ENCODE measurements at places on chromosomes 2 and 18.

- DNase-seq: no peak
Observed at GRCh38 chr2:149145314-149146295, 107.1 kb downstream of the LYPD6B start.

GRCh38 chr2:64133828-64134227, 10.4 kb downstream of the PELI1 start:
- no peak for DNase-seq

GRCh38 chr18:74597034-74597661, 522 bp upstream of the ZNF407 start:
- DNase-seq: no peak

GRCh38 chr2:3038636-3039035, 339.0 kb downstream of the EIPR1 start:
- DNase-seq: no peak

- no peak for DNase-seq
Observed at GRCh38 chr18:61290616-61291015, 42.6 kb upstream of the CDH20 start.

GRCh38 chr2:161085149-161085548, 75.1 kb upstream of the TANK start:
- DNase-seq: no peak

GRCh38 chr18:70397259-70397925, 108.5 kb downstream of the SOCS6 start:
- DNase-seq: no peak

DNA sequence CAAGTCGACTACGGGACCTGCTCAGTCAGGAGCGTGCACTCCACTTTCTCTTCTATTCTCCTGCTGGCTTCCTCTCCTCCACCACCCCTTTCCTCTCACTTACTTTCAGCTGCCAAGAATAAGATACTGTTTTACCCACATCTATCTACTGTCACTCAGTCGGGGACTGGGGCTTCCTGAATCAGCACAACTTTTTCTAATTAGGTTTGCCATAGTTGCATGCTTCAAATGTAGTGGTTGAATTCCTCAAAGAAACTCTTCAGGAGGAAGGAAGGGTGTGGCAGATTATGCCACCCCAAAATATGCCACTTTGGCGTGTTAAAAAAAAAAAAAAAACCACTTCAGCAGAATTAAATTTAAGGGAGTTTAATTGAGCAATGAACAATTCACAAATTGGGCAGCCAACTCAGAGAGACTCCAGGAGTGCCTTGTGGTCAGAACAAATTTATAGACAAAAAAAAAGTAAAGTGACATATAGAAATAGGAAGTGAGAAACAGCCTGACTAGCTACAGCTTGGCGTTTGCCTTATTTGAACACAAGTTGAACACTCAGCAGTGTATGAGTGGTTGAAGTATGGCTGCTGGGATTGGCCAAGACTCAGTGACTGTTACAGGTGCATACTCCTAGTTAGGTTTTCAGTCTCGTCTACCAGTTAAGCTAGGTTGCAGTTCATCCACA, 32.5 kb upstream of the RMDN2 start:
- no peak for DNase-seq

All from NCI-H2107 (cell line).